Thymus (tissue), 14 donors: ENCODE measurements at places on chromosomes 16 and 17. TPM values are rescaled to one million over a fixed set of nuclear protein-coding genes. Genes with fewer than 3 reads are reported as not detected.

DNA sequence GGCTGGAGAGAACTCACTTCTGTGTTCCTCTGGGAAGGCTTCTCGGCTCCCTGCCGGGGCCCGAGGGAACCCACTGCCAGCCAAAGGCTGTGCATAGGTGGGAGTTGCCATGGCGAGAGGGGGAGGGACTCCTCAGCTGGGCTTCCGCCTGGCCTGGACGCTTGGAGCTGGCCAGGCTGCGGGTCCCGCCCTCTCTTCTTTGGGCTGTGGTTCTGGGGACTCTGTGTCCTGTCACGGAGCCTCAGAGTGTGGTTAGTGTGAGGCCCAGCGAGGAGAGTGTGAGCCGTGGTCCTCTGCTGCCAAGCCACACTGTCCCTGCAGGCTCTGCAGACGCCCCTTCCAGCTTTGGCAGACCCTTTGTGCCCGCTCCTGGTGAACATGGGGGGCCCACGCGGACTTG lies 123.1 kb downstream of the OR1D5 start:
- H3K27ac ChIP-seq = no peak overlapping the region
- no peak for DNase-seq
- no peaks in the 10 kb centered on the region for H3K27me3 ChIP-seq
- H3K4me3 ChIP-seq = no peak overlapping the region
- no peaks in the 10 kb centered on the region for H3K36me3 ChIP-seq

DNA sequence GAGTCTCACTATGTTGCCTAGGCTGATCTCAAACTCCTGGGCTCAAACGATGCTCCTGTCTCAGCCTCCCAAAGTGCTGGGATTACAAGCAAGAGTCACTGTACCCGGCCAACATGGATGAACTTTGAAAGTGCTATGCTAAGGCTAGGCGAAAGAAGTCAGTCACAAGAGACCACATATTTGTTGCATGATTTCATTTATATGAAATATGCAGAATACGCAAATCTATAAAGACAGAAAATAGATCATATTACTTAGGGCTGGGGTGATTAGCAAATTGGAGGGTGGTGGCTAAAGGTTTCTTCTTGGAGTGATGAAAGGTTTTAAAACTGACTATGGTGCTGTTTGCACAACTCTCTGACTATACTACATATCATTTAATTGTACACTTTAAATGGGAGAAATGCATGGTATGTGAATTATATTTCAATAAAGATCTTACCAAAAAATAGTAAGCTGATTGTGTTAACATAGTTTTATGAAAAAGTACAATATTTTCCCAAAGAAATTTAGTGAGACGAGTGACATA lies 1.2 kb upstream of the FLYWCH1 start:
- DNase-seq = no peak
- peaks cover 15% of the 10 kb centered on the region for H3K27me3 ChIP-seq

- no peak for DNase-seq
- H3K4me3 ChIP-seq = no peak overlapping the region
- H3K4me1 ChIP-seq = no peaks in the 10 kb centered on the region
- peaks cover 3% of the 10 kb centered on the region for H3K27me3 ChIP-seq
These were observed 135.0 kb downstream of the IRF8 start for GRCh38 chr16:86033971-86034370.

- H3K4me3 ChIP-seq = no peak within 1 kb of the TSS
- peaks cover 28% of the 10 kb centered on the region for H3K27me3 ChIP-seq
- H3K27ac ChIP-seq = no peak within 1 kb of the TSS
- no peaks in the 10 kb centered on the region for H3K36me3 ChIP-seq
- no peak for DNase-seq
These were observed at the start of gene ITGA2B for GRCh38 chr17:44389281-44389680. ITGA2B (minus strand) TSS chr17:44389649; CDS start chr17:44389473, 176 bp downstream.

GRCh38 chr16:24670623-24671454 lies 58.6 kb upstream of the TNRC6A start:
- no peaks in the 10 kb centered on the region for H3K4me1 ChIP-seq
- peaks cover 14% of the 10 kb centered on the region for H3K27me3 ChIP-seq
- DNase-seq = no peak
- H3K4me3 ChIP-seq = no peak overlapping the region

GRCh38 chr16:68902969-68903345 lies 59.6 kb downstream of the TANGO6 start:
- no peaks in the 10 kb centered on the region for H3K27me3 ChIP-seq
- DNase-seq = no peak
- no peaks in the 10 kb centered on the region for H3K4me1 ChIP-seq

DNA sequence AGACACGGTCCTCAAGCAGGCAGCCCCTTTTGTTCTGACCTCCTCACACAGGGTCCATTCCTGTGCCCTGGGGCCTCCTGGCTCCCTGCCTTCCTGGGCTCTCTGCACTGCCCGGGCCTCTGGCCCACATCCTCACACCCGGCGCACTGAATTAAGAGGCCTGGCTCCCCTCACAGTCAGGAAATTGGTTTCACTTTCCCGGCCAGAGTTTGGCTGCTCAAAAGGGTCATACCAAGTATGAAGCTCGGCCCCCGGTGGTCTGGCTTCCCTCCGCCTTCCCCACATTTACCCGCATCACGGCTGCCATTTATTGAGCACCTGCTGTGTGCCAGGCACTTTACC lies 220.0 kb downstream of the NTN1 start:
- H3K27ac ChIP-seq = no peak overlapping the region
- H3K27me3 ChIP-seq = peaks cover 16% of the 10 kb centered on the region
- H3K4me1 ChIP-seq = peaks cover 43% of the 10 kb centered on the region
- no peaks in the 10 kb centered on the region for H3K36me3 ChIP-seq

DNA sequence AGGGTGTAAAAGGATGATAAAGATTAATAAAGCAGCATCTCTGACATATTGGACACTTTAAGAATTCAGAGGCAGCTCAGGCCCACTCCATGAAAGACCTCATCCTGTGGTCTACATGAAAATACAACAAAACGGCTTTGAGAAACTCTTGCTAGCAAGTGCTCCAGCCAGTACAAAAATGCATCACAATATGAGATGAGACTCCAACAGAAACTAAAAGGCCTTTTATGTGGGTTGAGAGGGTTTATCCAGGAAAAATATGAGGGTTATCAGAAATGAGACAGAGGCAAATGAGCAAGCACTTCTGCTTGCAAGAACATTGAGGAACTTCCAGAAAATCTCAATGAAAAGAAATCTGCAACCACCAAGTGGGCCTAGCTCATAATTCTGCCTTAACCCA lies 65.7 kb downstream of the LITAF start:
- H3K4me3 ChIP-seq = no peak overlapping the region
- no peak for DNase-seq
- H3K27me3 ChIP-seq = no peaks in the 10 kb centered on the region
- H3K27ac ChIP-seq = no peak overlapping the region

DNA sequence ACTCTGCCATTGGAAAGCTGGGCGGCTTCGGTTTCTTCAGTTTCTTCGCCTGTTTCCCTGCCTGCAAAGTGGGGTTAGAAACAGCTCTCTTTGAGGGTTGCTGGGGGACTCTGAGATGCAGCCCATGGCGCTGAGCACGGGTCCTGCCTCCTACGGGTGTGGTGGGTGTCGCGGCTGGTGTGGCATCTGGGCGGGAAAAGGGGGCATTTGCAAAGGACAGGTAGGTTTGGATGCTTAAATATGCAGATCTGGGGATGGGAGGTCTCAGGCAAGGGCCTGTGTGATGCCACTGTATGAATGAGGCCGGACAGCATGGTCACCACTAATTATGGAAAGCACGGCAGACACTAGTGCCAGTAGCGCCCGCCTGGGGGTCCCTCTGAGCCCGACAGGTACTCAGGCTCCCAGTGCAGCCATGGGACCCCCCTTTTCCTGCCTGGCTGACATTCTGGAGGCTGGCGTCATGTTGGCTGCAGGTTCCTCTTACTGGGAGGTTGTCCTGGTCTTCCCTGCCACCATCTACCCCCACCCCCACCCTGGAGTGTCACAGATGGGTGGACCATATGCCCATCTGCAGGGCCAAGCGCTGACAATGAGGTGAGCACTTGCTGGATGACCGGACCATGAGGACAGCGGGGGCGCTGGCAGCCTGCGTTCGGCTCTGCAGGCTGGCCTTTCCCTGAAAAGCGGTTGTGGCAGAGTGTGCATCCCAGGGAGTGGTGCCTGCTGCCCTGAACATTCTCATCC lies 237.7 kb downstream of the SEC14L1 start:
- H3K27ac ChIP-seq = no peak overlapping the region
- no peak overlapping the region for H3K4me3 ChIP-seq

DNA sequence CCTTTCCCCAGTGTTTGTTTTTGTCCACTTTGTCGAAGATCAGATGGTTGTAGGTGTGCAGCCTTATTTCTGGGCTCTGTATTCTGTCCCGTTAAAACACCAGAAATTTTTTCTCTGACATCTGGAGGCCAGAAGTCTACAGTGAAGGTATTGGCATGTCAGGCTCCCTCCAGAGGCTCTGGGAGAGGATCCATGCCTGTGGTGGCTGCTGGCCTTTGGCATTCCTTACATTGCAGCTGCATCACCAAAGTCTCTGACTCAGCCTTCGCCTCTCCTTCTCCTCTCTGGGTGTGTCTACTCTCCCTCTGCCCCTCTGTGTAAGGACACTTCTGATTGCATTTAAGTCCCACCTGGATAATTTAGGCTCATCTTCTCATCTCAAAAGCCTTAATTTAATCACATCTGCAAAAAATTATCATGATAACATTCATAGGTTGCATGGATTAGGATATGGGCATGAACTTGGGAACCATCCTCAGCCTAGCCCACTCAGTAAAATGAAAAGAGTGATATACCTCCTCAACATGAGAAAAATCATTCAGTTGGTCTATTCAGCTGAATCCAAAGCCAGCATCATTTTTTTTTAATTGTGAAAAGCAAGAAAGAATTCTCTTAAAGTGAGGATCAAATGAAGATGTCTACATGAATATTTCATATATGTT lies 78.0 kb downstream of the MAP2K6 start:
- no peak overlapping the region for H3K4me3 ChIP-seq
- no peaks in the 10 kb centered on the region for H3K4me1 ChIP-seq
- H3K36me3 ChIP-seq = no peaks in the 10 kb centered on the region
- no peak overlapping the region for H3K27ac ChIP-seq
- no peaks in the 10 kb centered on the region for H3K27me3 ChIP-seq

DNA sequence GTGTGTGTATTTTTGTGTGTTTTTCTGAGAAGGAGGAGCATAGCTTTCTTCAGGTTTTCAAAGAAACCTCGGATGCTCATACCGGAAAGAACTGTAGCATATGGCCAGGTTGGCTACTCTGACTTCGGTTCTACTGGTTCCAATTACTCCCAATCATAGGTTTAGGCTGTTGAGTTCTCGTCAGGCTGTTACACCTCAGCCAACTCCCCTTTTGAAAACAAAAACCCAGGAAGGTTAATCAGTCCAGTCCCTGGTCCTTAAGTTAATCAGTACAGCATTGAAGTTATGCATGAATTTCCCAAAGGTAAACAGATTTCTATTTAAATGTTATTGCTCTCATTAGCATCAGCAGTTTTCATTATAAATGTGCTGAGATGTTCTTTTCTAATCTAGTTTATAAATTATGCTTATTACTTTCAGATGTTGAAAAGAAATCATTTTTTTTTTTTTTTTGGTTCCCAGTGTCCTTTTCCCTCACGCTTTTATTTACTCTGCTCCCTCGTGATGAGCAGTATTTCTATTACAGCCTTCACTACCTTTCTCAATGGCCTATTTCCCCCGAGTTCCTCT lies 111.0 kb downstream of the NPIPB5 start:
- H3K4me1 ChIP-seq = no peaks in the 10 kb centered on the region
- DNase-seq = no peak
- H3K36me3 ChIP-seq = no peaks in the 10 kb centered on the region
- no peaks in the 10 kb centered on the region for H3K27me3 ChIP-seq
- H3K4me3 ChIP-seq = no peak overlapping the region

- H3K27ac ChIP-seq = no peak overlapping the region
- H3K4me3 ChIP-seq = no peak overlapping the region
- H3K36me3 ChIP-seq = no peaks in the 10 kb centered on the region
- no peaks in the 10 kb centered on the region for H3K27me3 ChIP-seq
These were observed 14.0 kb downstream of the CRISPLD2 start for GRCh38 chr16:84833542-84834402.

DNA sequence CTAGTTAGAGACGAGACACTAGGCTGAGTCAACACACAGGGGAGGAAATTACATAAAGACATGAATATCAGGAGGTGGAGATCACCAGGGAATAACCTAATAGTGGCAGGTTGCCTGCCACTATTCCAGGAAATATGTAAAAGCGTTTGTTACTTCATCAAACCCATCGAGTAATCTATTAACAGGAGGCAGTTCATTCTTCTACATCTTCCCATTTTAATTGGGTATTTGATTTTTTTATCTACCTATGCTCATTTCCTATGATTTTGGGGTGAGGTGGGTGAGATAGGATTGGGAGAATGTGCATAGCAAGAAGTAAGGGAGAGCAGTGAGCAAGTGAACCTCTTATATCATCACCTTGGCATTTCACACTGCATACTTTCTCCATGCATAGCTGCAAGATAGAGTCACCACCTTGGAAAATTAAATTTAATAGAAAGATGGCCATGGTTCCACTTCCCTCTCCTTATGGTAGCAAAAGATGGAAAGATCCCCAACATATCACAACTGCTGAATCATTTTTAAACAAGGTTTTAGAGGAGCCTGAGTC lies 312.2 kb downstream of the TMEM114 start:
- DNase-seq = no peak
- no peaks in the 10 kb centered on the region for H3K27me3 ChIP-seq
- H3K27ac ChIP-seq = no peak overlapping the region
- H3K36me3 ChIP-seq = no peaks in the 10 kb centered on the region
- no peaks in the 10 kb centered on the region for H3K4me1 ChIP-seq

DNA sequence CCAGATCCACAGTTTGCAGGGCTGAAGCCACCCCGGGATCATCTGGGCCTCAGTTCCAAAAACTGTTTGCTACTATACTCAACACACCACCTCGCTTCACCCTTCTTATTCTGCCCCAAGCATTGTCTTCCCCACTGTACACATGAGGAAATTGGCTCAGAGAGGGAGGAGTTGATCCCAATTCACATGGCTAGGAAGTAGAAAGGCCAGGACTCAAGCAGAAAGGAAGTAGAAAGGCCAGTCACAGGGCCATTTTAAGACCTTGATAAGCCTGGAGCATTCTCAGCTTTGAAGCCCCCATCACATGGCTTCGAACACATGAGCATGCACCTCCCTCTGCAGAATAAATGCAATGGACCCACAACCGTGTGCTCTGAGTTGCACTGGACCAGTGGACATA lies 7.7 kb upstream of the PRSS22 start:
- no peaks in the 10 kb centered on the region for H3K36me3 ChIP-seq
- peaks cover 41% of the 10 kb centered on the region for H3K27me3 ChIP-seq
- H3K27ac ChIP-seq = no peak overlapping the region
- no peak for DNase-seq
- H3K4me1 ChIP-seq = peaks cover 11% of the 10 kb centered on the region
- no peak overlapping the region for H3K4me3 ChIP-seq

Gene SLC13A5
- total RNA-seq = 0.05 TPM

Gene METTL16
- total RNA-seq = 19.2 TPM

Gene DNAH17
- total RNA-seq = 0.28 TPM

Gene NATD1
- 2.7 TPM for total RNA-seq

Gene PDILT
- not detected for total RNA-seq

Gene HOXB4
- 0.90 TPM for total RNA-seq
